ENCODE measurements at places on chromosomes 12 and 14.
A peak's percentile ranks its signal among the peaks of the same experiment; 100 is the strongest.

DNA sequence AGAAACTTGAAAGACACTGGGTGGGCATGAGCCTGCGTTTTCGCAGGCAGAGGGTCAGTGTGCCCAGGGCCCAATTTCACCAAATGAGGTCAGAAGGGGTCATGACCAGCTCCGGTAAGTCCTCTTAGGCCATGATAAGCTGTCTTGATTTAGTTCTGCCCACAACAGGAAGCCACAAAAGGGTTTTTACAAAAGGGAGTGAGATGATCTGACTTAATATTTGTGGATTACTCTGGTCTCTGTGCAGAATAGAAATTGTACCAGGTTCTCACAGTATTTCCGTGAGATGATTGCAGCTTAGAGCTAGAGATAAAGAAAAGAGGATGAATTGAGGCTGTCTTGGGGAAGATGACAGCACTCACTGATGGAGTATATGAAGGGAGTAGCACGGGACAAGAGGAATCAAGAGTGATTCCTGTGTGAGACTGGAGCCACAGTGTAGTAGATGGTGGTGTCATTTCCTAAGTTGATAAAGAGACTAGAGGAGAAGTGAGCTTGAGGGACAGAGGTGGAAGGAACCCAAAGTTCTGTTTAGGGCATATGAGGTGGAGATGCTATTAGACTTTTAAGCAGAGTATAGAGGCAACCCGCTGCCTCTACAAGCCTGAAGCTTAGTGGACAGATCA, 288.3 kb upstream of the AMIGO2 start:
- DNase-seq = no peak

- DNase-seq = no peak
Observed at GRCh38 chr14:36857136-36857535, 195.5 kb downstream of the PAX9 start.

DNA sequence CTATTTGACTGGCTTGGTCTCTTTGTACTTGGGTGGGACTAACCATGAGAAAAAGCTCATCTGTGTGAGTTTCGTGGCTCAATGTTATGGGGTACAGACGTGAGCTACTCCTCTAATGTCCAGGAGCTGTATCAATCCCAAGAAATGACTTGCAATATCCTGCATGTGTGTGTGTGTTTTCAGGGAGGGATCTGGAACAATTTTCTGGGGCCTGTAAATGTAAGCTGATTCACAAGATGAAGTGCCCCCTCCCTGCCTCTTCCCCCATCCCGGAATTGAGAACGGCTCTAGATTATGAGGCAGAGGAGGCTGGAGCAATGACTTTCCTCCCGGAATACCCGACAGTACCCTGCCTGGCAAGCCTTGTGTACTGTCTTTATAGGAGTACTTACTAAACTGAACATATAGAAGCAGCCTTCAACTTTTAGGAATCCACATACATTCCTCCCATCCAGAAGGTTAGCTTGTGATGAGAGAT, 53.9 kb downstream of the TMX1 start:
- DNase-seq = no peak

- DNase-seq = peak; percentile 29
Observed at GRCh38 chr12:779745-780734, 27.7 kb downstream of the WNK1 start.

- DNase-seq = no peak
Observed at GRCh38 chr14:67285876-67286452, 44.7 kb downstream of the PALS1 start.

DNA sequence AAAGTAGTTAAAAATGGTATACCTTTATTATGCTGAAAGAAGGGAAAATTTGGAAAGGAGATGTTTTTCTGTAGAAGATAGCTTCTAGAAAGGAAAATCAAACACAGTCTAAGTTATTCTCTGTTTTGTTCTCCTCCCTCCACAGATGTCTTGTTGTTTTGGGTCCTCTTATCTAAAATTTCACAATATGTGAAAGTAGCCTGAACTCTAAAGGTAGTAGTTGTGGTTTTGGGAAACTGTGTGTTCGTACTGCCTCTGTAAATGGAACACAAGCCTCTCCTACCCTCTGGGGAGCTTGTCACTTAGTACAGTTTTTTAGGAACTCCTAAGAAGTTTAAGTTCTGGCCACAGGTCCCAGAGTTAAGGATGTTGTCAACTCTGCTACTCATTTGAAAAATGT, 112.6 kb downstream of the CRADD start:
- DNase-seq = no peak

DNA sequence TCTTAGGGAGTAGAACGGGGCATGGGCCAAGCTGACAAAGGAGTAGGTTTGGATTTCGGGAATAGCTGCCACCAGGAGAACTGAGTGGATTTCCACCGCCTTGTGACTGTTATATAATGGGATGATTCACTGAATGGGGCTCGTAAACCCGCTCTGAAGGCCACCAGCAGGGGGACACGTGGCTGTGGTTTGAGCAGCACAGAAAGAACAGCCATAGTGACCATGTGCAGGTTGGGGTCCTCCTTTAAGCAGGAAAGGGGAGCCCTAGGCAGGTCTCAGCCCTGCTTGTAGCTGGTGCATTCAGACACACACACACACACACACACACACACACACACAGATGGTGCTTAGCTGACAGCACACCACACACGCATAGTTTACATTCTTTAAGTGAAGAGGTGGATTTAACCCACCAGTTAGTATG, 8.6 kb upstream of the ASB2 start:
- DNase-seq = no peak

DNA sequence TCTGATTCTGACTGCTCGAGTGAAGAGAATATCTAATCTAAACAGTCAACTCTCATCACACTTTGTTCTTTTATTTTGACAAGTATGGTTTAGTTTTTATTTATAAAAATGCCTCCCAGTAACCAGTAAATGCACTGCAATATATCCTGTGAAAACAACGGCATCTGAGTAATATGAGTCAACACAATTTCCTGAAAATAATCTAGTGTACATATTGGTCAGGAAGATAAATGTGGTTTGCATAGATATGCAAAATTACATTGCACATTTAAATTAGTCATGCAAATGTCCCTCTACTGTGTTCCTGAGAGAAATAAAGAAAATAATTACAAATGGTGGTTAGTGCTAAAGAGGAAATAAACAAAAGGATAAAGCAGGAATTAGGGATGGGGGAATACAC, 1190.7 kb upstream of the SEL1L start:
- DNase-seq = no peak

- no peak for DNase-seq
Observed at GRCh38 chr14:44626423-44626822, 119.3 kb upstream of the FSCB start.

GRCh38 chr12:97960741-97961608, 498.4 kb downstream of the RMST start:
- DNase-seq = no peak

DNA sequence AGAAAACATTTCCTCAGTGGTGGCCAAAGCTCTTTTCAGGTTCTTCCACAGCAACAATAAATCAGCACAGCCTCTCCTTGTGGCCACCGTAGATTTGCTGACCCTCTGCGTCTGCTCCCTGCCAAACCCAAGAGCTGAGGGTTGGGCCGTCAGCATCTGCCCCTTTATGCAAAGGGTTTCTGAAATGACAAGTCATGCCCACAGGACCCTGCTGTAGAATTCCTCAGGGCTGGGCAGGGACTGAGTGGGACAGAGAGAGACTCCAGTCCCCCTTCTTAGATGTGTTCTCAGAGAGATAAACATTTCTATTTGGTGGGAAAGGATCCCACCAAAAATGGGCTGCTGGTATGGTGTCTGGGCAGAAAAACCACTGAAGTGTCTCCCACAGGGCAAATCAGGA, 233.0 kb upstream of the PLXNC1 start:
- DNase-seq = no peak

DNA sequence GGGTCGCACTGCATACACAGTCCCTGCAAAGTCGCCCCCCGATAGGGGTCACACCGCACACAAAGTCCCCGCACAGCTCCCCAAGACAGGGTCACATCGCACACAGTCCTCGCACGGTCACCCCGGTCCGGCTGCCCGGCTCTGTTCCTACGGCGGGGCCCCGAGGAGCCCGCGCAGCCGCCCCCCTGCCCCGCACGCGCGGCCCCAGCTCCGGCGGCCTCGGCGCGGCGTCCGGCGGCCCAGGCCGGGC, 300 bp downstream of the SSH1 start:
- DNase-seq = no peak

DNA sequence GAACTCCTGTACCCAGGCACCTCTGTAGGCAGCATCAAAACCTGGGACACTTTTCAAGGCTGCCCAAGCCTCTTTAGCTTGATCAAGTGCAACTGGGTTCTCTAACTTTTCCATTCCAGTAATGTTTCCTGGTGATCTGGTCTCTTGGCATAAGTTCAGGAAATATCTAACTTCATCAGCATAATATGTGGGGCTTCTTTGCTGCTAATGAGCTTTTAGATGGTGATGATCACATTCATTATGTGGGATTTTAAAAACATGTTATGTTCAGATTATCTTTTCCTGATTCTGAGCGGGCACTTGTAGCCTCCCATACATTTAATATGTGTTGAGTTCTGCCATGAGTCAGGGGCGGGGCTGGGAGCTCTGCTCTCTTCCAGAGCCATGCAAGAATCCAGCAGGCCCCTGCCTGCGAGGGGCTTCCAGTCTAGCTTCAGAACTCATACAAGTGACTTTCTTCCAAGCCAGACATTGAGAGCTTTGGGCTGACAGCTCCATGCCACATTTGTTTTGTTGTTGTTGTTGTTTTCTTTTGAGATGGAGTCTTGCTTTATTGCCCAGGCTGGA, 39.5 kb upstream of the RIN3 start:
- DNase-seq = peak; percentile 18

DNA sequence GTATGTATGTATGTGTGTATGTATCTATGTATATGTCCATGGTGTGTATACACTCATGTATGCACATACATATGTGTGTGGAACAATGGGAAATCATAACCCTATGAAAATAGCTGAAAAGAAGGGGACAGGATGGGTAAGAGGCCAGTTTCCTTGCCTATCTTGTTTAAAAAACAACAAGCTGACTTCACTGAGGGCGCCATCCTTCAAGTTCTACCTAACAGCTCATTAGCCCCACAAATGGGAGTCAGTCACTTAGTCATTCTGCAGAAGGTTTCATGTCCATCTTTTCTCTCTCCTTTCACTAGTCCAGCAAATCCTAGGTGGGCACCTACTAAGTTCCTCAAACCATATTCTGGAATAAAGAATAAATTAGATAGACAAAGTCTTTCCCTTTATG, 14.7 kb downstream of the STON2 start:
- DNase-seq = no peak

GRCh38 chr12:32906399-32907165, 10.0 kb upstream of the PKP2 start:
- DNase-seq = no peak

- no peak for DNase-seq
Observed at GRCh38 chr12:131766382-131767107, 55.7 kb downstream of the SFSWAP start.
